Stimulated activated naive B cell treated with anti-CD40 and anti-IgM and Interleukin-4, amounts not matched to agents 10 μg/mL and 1 μg/mL and 100 μg/mL, for 72 hours (primary cell): ENCODE measurements at places on chromosomes 3 and 15.
A peak's percentile ranks its signal among the peaks of the same experiment; 100 is the strongest.

DNA sequence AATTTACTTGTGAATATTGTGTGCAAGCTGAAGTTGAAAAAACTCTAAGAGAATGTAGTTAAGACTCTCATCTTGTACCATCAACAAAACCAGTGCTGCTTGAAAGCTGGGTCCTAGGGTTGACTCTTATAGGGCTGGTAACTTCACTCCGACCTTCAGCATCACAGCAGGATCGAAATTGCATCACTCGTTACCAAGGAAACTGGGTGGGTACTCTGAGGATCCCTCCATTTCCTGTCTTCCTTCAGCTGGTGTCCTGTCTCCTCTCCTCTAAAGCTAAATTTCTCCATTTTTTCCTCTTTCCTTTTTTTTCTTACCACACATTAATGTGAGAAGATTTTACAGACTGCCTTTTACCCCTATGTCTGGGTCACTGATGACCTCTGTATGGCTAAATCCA, 3.0 kb upstream of the APH1B start:
- no peak for DNase-seq

- no peak for DNase-seq
Observed at GRCh38 chr3:99799422-99799821, 18.2 kb upstream of the CMSS1 start.

- DNase-seq: no peak
Observed at GRCh38 chr3:18558507-18558906, 133.4 kb upstream of the SATB1 start.

GRCh38 chr15:88233921-88234320, 22.6 kb downstream of the NTRK3 start:
- no peak for DNase-seq

- no peak for DNase-seq
Observed at GRCh38 chr3:42658771-42659390, 5.4 kb downstream of the ZBTB47 start.

DNA sequence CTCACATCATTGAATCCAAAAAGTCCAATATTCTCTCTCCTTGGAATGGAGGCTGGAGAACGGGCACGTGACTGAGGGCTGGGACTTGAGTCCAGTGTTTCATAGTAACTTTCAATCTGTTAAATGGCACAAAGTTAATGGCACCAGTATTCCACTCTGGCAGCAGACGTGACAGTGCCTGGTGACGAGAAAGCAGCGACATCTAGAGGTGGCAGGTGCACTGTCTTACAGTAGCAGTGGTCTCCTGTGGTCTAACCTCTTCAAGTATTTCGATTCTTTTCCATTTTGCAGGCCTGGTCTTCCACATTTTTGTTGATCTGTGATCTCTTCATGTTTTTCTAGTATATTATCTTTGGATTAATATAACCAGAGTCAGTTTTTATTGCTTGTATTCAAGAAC, 107.1 kb downstream of the OXSM start:
- no peak for DNase-seq

DNA sequence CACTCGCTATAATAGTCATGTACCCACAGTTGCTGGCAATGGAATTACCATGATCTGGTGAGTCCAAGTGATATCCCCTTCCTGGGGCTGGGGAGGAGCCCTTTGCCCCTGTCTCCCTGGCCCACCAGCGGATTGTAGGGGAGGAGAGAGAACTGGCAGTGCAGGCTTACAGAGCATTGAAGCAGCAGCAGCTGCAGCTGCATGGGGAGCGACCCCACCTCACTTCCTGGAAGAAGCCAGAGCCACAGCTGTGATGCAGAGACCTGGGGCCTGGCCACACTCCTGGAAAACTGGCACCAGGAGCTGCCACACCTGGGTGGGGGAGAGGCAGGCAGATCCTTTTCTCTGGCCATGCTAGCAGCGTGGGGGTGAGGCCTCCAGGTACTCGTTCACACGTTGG, 300.1 kb upstream of the PROK2 start:
- no peak for DNase-seq

DNA sequence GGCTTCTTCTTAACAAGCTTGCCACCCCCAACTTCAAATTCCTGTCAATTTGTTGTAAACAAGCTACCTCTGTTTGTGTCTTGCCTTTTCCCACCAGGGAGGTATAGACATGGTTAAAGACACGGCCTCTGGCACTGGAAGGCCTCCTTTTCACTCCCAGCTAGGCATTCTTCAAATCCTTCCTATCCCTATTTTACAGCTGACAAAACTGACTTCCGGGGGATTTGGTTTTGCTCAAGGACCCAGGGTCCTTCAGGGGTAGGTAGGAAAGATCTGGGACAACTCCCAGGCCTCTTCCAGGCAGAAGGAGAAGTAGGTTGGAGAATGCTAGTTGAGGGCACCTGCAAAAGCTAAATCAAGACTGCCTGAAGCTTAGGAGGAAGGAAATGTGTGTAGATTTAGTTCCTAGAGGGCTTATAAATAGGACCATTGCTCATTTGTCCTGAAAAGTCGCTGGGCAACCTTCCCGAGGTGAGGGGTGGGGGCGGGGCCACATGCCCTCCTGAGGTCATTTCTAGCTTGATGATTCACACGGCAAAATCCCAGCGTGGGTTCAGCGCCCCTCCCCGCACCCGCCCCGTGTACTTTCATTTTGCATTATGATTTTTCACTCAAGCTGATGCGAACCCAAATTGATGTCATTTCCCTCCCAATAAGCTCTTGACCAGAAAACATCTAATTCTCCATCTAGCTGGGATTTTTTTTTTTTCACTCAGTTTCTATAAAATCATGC, 365.5 kb downstream of the SHQ1 start:
- DNase-seq: peak; percentile 58

- DNase-seq: no peak
Observed at GRCh38 chr3:39102504-39103323, 4.7 kb downstream of the GORASP1 start.

- DNase-seq: no peak
Observed at GRCh38 chr15:69648212-69648611, 195.6 kb downstream of the RPLP1 start.

DNA sequence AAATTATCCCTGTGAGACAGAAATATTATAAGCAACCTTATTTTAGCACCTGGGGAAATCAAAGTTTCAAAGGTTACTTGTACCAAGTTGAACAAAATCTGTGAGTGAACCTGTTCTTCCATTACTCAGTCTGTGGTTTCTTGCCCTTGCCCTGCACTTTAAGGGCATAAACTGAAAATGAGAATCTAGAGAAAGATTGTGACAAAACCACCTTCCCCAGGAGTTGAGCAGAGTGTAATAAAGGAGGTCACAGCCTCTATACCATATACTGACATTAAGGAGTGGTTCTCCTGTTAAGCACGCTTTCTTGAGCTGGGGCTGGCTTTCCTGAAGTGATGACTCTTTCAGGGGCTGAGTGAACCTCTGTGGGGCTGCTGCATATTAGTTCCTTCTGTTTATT, 143.4 kb downstream of the PDCD6IP start:
- no peak for DNase-seq

DNA sequence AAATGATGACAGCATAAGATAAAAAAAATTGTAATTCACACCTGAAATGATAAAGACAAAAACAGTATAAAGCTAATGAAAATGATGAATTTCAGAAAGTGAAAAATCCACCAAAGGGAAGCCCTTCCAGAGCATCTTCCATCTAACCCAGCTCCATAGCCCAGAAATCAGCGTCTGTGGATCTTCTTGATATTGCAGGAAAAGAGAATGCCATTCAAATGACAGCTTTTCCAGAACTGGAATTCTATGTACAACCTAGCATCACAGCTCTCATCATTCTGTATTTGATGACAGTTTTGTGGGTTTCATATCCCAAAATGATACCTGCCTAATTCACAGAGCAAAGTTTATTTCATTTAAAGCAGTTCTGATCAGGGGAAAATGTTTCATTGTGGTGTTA, 267.3 kb downstream of the FHIT start:
- DNase-seq: no peak

- no peak for DNase-seq
Observed at GRCh38 chr3:5264093-5264600, 76.6 kb downstream of the EDEM1 start.

- no peak for DNase-seq
Observed at GRCh38 chr3:165464736-165465135, 268.6 kb upstream of the SLITRK3 start.

DNA sequence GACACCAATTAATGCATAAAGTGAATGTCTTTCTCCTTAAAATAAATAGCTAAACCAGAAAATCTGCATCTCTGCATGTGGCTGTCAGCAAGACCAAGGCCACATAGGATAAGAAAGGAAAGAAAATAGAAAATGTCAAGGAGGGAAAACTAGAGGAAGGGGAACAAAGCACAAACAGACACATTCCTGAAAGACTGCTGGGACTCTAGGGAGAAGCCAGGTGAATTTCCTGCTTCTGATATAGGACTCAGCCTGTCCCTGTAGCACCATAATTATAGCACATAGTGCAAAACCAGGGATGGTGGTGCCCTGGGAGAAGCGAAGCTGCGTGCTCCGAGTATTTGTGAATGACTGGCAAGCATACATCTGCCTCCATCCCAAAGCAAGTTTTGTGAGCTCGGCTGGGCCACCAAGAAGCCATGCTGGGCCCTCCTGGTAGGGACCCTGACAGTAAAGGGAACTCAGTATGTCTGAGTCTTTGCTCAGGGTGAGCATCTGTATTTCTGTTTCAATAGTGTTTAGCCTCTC, 14.2 kb downstream of the FSTL1 start:
- no peak for DNase-seq

GRCh38 chr3:170768334-170768801, 101.6 kb downstream of the RPL22L1 start:
- DNase-seq: no peak

DNA sequence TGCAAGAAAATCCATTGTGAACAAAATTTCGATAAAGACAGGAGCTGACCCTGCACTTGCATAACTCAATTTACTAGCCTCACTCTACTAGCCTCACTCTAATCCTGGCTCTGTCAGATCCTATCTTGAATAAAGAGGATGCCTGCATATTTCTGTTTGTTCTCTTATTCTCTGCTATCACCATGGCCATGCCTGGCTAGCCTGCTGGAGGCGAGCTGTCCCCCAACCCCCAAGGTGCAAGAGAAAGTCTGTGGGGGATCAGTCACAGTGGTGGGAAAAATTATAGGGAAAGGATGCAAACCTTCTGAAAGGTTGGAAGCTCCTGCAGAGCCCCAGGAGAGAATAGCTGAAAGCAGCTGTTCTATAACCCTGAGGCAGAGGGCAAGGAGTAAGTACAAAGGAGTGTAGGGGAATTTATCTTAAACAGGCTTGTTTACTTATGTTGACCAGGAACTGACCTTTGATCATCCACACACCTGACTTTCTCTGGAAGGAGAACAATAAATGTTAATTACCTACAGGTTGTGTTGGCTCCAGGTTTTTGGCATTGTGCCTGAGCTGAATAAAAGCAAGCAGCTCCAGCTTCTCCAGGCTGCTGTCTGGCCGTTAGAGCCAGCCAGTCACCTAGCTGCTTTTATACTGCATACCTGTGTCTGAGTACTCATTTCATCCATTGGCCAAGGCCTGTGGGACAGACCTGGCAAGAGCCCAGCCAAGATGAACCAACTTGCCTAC, 137.7 kb upstream of the RASGRP1 start:
- no peak for DNase-seq

- DNase-seq: no peak
Observed at GRCh38 chr3:16811950-16812349, 72.8 kb upstream of the PLCL2 start.

DNA sequence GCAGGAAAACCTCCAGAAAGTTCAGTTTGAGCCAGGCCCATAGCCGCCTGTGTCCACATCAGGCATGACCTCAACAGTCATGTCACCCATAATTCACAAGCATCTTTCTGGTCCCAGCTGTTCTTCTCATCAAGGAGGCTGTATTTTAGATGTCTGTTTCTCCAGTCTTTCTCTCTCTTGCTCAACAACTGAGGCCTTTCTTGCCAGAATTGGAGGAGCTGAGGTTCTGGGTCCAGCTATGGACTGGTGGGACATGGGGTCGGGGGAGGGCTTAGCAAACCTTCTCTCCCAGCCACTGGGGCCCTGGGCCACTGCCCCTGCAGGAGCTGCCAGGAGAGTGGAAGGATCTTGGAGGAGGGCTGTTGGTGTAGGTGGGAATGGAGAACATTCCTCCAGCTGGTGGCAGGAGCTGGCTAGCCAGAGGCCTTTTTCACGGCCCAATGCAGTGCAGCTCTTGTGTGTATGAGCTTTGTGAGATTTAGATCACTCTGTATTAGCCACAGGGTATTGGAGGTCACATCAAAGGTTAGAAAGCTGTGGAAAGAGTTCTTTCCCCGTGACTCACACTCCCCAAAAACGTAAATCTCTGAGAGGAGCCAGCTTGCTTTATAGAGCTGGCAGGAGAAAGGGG, 23.5 kb downstream of the MAGEF1 start:
- DNase-seq: no peak

DNA sequence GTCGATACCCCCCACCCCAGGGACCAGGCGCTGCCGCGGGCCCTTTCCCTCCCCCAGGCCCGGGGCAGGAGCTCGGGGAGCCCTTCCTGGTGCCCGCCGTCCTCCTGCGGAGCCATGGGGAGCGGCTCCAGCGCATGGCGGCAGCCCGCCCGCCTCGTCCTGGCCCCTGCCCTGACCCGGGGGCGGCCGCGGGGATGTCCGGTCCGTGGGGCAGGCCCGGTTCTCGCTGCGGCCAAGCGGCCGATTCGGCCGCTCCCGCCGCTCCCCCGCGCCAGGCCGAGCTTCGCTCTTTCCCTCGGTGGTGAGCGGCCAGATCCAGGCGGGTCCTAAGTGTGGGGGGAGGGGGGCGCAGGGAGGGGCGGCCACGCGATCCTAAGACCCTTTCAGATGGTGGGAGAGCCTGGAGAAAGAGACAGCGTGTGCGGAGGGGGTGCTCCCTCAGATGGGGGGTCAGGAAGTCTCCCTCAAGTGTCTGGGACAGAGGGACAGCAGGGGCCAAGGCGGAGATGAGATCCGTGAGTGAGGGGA, 1.3 kb downstream of the NEIL1 start:
- DNase-seq: no peak
